G401 (cell line): ENCODE measurements at places on chromosomes 6 and 20.

DNA sequence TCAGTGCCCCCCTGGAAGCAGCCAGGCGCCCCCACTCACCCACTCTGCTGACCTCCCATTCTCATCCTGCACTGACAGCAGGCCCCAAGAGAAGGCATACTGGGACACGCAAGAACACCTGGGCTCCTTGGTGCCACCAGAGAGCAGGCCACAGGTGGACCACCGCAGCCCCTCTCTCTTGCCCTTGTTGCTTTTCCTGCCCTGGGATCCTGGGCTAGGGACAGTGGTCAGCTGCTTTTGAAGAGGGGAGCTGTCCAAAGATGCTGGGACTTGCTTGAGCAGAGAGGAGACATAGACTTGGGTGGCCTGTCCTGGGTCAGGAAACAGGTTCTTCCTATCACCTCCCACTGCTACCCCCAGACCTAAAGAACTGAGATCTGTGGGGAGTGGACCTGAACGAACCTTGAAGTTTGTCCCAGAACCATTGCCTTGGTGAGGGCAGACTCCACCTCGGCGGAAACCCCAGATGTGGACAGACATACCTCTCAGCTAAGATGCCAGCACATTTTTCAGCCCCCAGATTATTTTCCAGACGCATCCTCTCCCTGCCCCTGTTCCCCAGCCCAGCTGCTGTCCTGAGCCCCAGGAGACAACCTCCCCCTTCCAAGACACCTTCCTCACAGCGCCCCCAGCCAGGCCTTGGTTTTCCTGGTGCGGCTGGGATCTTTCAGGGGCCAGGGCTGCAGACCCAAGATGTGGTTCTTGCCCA lies 1.1 kb downstream of the GLP1R start:
- no peak for DNase-seq

- DNase-seq, result no peak
Measured at GRCh38 chr6:6352772-6353171, 32.3 kb upstream of the F13A1 start.

GRCh38 chr6:11615214-11615602 lies 77.7 kb downstream of the TMEM170B start:
- DNase-seq, result no peak

GRCh38 chr20:39619271-39619785 lies 657.2 kb downstream of the DHX35 start:
- DNase-seq, result no peak

DNA sequence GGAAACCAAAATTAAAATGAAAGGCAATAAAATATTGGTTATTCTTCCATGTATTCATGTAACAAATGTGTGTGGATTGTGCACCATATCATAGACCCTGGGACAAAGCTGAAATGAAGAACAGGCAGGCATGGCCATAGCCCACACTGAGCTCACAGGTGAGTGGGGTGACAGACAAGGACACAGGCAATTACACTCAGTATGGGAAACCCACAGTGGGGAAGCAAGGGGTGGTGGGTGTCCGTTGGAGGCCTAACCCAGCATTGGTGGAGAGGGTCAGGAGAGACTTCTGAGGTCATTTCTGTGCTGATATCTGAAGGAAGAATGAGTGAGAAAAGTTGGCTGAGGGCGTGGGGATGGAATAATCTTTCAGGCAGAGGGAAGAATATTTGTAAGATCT lies 47.6 kb upstream of the MAP3K4 start:
- DNase-seq, result no peak

DNA sequence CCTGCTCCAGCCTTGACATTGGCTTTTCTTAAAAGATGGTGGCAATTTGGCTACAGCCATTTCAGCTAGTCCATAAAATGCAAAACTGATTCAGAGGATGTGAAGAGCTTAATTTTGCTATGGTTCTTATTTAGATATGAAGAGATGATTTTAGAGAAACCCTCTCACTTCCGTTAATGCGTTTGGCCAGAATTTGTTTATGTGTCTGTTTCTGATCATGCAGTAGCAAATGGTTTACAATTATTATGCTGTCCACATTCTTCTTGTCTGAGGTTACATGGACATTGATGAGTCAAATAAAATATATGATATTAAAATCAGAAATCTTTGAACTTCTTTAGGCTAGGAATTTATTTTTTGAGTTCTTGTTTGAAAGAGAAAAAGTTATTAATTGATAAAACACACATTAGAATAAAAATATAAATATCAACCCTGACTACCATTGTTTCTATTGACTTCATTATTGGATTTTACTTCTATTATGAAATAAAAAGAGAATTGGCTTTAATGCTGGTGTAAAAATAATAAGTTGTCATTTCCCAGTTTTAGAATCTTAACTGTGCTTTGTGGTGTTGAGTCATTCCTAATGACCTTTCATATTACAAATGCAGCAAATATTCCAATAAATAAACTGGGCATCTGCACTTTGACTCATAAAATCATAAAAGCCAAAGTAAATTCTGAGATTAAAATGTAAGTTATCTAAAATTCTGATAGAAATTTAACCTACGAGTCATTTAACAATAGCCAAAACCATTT lies 1286.0 kb upstream of the GJE1 start:
- DNase-seq, result no peak

DNA sequence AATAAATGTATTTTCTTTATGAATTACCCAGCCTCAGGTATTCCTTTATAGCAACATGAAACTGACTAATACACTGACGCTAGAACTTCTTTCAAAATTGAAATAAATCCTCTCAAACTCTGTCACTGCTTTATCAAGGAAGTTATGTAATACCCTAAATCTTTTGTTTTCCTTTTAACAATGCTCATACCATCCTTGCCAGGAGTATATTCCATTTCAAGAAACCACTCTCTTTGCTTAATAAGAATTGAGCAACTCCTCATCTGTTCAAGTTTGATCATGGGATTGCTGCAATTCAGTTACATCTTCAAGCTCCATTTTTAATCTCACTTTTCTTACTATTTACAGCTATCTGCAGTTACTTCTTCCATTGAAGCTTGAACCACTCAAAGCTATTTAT lies 707.6 kb upstream of the MARCKS start:
- DNase-seq, result no peak
